Thoracic aorta (tissue), 2 donors: ENCODE measurements at places on chromosomes 7 and 10. TPM values are rescaled to one million over a fixed set of nuclear protein-coding genes. Genes with fewer than 3 reads are reported as not detected.

The BEND7 gene
- 15.3 TPM for total RNA-seq

The RBM33 gene
- 80.3 TPM for total RNA-seq

The CASTOR2 gene
- 29.9 TPM for total RNA-seq

The PRKRIP1 gene
- 47.0 TPM for total RNA-seq

The TRIM50 gene
- not detected for total RNA-seq

The CYP2C18 gene
- not detected for total RNA-seq

The NPTX2 gene
- 99.9 TPM for total RNA-seq

The AMPH gene
- 5.3 TPM for total RNA-seq

GRCh38 chr7:152120210-152120609 is 94.7 kb downstream of the GALNT11 start:
- H3K27me3 ChIP-seq: no peaks in the 10 kb centered on the region
- H3K4me1 ChIP-seq: no peaks in the 10 kb centered on the region
- no peak overlapping the region for H3K27ac ChIP-seq
- DNase-seq: no peak
- H3K36me3 ChIP-seq: peaks cover 41% of the 10 kb centered on the region
- H3K4me3 ChIP-seq: no peak overlapping the region

- no peak overlapping the region for H3K4me3 ChIP-seq
- no peaks in the 10 kb centered on the region for H3K36me3 ChIP-seq
- no peaks in the 10 kb centered on the region for H3K27me3 ChIP-seq
- H3K27ac ChIP-seq: no peak overlapping the region
- DNase-seq: no peak
These were observed 128.7 kb upstream of the UNC5B start for GRCh38 chr10:71083716-71083975.

- no peaks in the 10 kb centered on the region for H3K27me3 ChIP-seq
- H3K4me1 ChIP-seq: no peaks in the 10 kb centered on the region
- no peak overlapping the region for H3K4me3 ChIP-seq
- H3K36me3 ChIP-seq: no peaks in the 10 kb centered on the region
- no peak overlapping the region for H3K27ac ChIP-seq
- no peak for DNase-seq
These were observed 18.9 kb downstream of the CDK1 start for GRCh38 chr10:60797200-60797599.

DNA sequence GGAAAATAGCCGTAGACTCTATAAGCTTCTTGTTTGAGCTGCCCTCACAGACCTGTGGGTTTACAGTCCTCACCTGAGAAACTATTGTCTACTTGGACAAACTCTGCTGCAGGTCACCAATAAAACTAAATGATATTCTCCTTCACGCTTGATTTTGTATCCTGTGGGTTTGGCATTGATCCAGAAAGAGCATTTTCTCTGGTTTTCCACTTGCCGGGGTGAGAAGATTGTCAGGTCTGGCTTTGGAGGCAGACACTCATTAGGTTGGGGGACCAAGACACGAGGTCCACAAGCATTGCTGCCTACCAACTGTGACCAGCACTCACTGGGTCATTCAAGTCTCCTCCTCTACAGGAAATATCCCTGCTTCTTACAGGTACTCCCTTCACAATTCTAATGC is 68.5 kb downstream of the CDC14C start:
- no peaks in the 10 kb centered on the region for H3K36me3 ChIP-seq
- no peaks in the 10 kb centered on the region for H3K27me3 ChIP-seq
- no peak for DNase-seq
- H3K4me3 ChIP-seq: no peak overlapping the region
- H3K4me1 ChIP-seq: no peaks in the 10 kb centered on the region

DNA sequence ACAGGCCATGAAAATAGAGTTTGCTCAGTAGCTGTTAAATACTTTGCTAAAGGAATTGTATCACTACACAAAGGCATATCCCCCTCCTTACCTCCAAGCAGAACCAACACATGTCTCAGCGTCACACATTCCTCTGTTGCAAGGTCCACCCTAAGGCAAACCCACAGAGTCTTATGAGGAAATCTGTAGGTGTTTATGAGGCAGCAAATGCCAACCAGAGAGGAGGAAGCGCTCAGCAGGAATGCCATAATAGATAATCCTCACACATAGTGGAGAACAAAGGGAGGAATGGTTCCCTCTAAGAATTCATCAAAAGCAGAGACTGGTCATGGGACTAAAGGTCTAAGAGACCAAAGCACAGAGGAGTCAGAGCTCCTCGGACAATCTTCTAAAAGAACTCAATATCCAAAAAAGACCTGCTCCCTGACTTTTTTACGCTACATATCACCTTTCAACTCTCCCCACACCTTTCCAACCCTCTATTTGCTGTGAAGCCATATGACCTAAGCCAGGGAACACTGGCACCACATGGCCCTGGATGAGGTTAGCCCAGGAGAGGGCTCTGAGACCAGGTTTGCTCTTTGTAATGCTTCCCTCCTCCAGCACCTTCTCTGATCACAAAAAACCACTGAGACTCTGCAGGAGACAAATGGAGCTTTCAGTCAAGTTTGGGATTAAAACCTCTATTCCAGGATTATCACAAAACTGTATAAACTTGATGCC is 7.3 kb downstream of the SLC25A13 start:
- no peaks in the 10 kb centered on the region for H3K27me3 ChIP-seq
- no peak for DNase-seq
- no peaks in the 10 kb centered on the region for H3K36me3 ChIP-seq
- H3K27ac ChIP-seq: no peak overlapping the region
- no peak overlapping the region for H3K4me3 ChIP-seq

- H3K27ac ChIP-seq: no peak overlapping the region
- no peaks in the 10 kb centered on the region for H3K36me3 ChIP-seq
- DNase-seq: no peak
- H3K27me3 ChIP-seq: no peaks in the 10 kb centered on the region
- no peaks in the 10 kb centered on the region for H3K4me1 ChIP-seq
These were observed 569.1 kb downstream of the INHBA start for GRCh38 chr7:41133690-41134299.

DNA sequence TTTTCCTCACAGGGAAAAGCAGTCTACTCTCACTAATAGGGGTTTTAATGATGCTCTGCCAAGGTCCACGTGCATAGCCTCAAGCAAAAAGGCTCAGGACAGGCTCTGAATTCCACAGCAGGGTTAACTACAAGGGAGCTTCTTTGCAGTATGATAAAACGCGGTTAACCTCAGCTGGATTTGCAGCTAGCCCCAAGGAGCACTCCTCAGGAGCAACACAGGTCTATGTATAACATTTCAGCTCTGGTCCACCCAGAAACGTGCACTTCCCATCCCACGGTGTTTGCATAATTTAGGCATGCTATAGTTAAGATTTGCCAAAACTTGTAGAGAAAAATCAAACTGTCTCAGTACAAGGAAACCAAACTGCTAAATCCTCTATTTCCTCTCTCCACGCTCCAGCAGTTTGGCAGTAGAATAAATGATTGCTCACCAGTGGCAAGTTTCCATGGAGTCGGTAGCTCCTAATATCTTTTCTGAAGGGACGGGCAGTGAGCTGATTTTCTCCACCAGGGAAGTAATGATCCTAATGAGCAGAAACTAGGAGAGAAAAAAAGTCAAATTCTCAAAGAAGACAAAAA is 13.1 kb upstream of the ASB4 start:
- no peak overlapping the region for H3K27ac ChIP-seq
- H3K27me3 ChIP-seq: no peaks in the 10 kb centered on the region
- H3K4me1 ChIP-seq: no peaks in the 10 kb centered on the region

- no peaks in the 10 kb centered on the region for H3K27me3 ChIP-seq
- no peaks in the 10 kb centered on the region for H3K4me1 ChIP-seq
- H3K27ac ChIP-seq: no peak overlapping the region
- no peak overlapping the region for H3K4me3 ChIP-seq
- H3K36me3 ChIP-seq: no peaks in the 10 kb centered on the region
- DNase-seq: no peak
These were observed 46.8 kb downstream of the IKZF1 start for GRCh38 chr7:50351267-50351666.

DNA sequence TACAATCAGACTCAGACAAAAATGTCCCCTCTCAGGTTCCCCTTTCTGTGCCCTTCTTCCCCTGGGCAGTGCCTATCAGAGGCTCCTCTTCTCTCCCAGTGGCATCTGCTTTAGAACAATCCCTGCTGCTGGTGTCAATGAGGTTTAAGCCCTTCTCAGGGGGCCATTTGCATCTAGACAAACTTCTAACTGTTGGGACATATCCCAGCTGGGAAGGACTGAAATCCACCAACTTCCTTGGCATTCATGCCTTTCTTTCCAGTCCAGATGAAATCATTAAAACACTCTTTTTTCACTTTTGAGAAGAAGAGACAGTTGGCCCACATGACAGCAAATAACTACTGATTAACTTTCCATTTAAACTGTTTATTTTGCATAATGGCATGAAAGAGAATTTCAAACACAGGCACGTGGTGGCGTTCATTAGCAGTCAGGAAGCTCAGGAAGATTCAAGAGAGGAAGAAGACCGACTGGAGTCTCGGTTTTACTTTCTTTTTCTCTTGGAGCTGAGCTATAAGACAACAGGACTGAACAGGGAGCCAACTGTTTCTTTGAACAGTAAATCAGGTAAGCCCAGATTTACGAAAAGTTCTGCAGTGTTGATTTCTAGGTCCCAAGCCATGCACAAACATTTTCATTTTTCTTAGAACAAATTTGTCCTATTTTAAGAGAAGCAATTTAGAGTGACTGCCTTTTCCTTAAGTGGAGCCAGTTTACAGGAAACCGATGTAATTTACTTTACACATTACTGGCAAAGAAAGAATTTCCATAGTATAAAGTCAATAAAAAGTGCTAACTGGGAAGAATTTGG is at the start of gene GIMAP2:
Gene GIMAP2, plus strand, starts transcription at position 488 of the 811 bp plus-strand sequence. CDS start 1,354 bp downstream, outside the sequence.
- no peaks in the 10 kb centered on the region for H3K27me3 ChIP-seq
- H3K27ac ChIP-seq: peak within 1 kb of the TSS; percentile 43
- H3K4me1 ChIP-seq: no peaks in the 10 kb centered on the region
- no peak for DNase-seq

- H3K27ac ChIP-seq: no peak overlapping the region
- peaks cover 14% of the 10 kb centered on the region for H3K36me3 ChIP-seq
- H3K27me3 ChIP-seq: no peaks in the 10 kb centered on the region
- no peak overlapping the region for H3K4me3 ChIP-seq
- H3K4me1 ChIP-seq: no peaks in the 10 kb centered on the region
These were observed 14.9 kb upstream of the PON3 start for GRCh38 chr7:95411036-95411435.

- H3K4me3 ChIP-seq: no peak overlapping the region
- no peak overlapping the region for H3K27ac ChIP-seq
- no peaks in the 10 kb centered on the region for H3K4me1 ChIP-seq
- no peak for DNase-seq
- no peaks in the 10 kb centered on the region for H3K36me3 ChIP-seq
These were observed 15.8 kb downstream of the PODXL start for GRCh38 chr7:131540491-131541162.

DNA sequence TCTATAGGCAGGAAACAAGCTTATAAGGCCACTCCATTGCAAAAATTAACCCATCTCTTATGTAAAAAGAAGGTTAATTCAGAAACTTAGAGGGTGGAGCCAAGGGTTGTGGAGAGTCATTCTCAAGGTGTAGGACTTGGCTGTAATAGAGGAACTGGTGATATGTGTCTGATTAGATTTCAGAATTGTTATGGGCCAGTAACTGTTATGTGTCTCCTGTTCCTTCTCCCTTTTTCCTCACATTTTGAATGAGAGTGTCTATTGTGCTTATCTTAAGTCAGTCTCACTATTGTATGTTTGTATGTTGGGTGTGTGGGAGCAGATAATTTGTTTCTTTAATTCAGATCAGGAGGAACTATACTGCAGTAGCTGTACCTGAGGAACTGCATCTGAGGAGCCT is 49.1 kb downstream of the AHCYL2 start:
- no peak for DNase-seq
- H3K4me1 ChIP-seq: no peaks in the 10 kb centered on the region
- H3K36me3 ChIP-seq: no peaks in the 10 kb centered on the region
- no peaks in the 10 kb centered on the region for H3K27me3 ChIP-seq

DNA sequence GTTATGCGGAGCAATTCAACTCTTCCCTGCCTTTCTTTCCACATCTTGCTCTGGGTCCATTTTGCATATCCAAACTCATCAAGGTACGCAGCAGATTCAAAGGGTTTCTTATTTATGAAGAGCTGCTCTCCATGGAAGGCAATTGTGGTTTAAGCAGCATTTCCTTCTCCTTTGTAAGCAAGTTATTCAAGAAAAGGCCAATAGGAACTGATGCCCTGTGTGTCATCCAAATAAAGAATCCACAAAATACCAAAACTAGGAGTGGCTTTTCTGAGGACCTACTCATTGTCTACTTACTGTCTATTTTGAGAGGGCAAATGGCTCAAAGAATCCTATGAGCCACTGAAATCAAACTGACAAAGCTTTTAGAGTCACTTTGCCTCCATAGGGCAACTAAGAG is 253.1 kb downstream of the PTEN start:
- H3K27me3 ChIP-seq: no peaks in the 10 kb centered on the region
- peaks cover 6% of the 10 kb centered on the region for H3K4me1 ChIP-seq
- H3K36me3 ChIP-seq: no peaks in the 10 kb centered on the region
- no peak for DNase-seq
- H3K27ac ChIP-seq: no peak overlapping the region
- H3K4me3 ChIP-seq: no peak overlapping the region

- no peaks in the 10 kb centered on the region for H3K27me3 ChIP-seq
- DNase-seq: no peak
- H3K36me3 ChIP-seq: no peaks in the 10 kb centered on the region
- no peaks in the 10 kb centered on the region for H3K4me1 ChIP-seq
- H3K4me3 ChIP-seq: no peak overlapping the region
These were observed 195.6 kb upstream of the GLI3 start for GRCh38 chr7:42432644-42433043.

DNA sequence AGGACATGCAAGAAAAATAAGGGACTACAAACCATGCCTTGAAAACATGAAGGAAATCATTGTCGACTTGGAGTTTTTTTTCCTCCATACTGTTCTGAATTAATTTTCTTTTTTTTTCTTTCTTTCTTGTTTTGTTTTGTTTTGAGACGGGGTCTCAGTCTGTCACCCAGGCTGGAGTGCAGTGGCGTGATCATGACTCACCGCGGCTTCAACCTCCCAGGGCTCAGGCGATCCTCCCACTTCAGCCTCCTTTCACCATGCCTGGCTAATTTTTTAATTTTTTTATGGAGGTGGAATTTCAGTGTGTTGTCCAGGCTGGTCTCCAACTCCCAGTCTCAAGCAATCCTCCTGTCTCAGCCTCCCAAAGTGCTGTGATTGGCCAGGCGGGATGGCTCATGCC is 11.6 kb downstream of the UCMA start:
- H3K27ac ChIP-seq: no peak overlapping the region
- no peak for DNase-seq
- no peaks in the 10 kb centered on the region for H3K27me3 ChIP-seq
- H3K36me3 ChIP-seq: no peaks in the 10 kb centered on the region

- no peak for DNase-seq
- no peaks in the 10 kb centered on the region for H3K36me3 ChIP-seq
- H3K4me3 ChIP-seq: no peak overlapping the region
- no peaks in the 10 kb centered on the region for H3K4me1 ChIP-seq
- no peak overlapping the region for H3K27ac ChIP-seq
These were observed 112.0 kb downstream of the PPP1R3A start for GRCh38 chr7:113806633-113807327.

- no peak overlapping the region for H3K27ac ChIP-seq
- peaks cover 7% of the 10 kb centered on the region for H3K4me1 ChIP-seq
- no peaks in the 10 kb centered on the region for H3K27me3 ChIP-seq
- peak; percentile 65 for DNase-seq
These were observed 131.0 kb downstream of the CXCL12 start for GRCh38 chr10:44253769-44254462.
